ENCODE measurements at places on chromosomes 6 and 20.

DNA sequence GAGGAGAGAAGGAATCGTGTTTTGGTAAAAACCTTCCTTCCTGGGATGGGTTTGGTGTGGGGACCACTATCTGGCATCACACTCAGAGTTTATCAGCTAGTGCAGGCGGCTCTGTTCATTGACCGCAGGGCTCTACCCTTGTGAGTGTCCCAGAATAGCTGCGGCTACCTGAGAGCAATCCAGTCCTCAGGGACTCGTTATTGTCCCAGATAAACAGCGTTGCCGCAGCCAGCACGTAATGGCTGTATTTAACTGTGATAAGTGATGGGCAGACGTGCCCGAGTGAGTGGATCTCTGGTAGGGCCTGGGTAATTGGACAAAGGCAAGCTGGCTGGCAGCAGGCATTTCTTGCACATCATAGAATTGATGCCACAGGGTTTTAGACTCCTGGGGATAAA is 163.3 kb downstream of the SOBP start:
- no peak for DNase-seq

- no peak for DNase-seq
These were observed 162.1 kb downstream of the ZFAND3 start for GRCh38 chr6:37981626-37982025.

DNA sequence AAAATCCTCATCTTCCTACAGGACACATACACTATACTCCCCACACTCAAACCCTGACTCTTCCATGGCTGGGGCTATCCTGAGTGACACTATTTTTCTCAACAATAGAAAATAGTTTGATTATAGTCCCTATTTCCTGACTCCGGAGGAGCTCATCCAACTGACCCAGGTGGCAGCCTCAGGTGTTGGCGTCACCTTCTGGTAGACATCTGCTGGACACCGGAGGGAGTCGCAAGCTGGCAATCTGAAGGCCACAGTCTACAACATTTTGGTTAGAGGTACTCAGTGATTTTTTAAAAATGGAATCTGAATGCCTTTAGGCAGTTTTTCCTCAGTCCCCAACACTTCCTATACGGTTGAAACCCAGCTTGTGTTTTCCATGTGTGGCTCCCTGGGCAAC is 32.2 kb upstream of the OCSTAMP start:
- no peak for DNase-seq

DNA sequence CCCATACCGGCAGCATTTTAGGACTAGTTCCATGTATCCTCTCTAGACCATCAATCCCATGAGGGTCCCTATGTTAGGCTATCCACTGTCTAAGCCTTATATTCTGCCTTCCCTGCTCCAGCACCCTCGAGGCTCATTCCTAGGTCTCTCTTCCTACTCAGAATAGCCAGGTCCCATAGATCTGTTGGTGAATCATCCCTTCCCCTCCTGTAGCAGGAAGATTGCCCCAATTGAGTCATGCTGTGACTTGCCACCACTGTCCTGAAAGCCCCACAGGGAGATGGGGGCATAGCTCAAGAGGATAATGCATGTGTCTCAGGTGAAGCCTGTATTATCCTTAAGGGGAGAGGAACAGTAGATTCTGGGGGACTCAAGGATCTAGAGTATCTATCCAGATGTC is 143.1 kb upstream of the MOCS1 start:
- DNase-seq, result no peak

GRCh38 chr6:146289816-146290588 is 253.6 kb upstream of the RAB32 start:
- DNase-seq, result peak; percentile 78

DNA sequence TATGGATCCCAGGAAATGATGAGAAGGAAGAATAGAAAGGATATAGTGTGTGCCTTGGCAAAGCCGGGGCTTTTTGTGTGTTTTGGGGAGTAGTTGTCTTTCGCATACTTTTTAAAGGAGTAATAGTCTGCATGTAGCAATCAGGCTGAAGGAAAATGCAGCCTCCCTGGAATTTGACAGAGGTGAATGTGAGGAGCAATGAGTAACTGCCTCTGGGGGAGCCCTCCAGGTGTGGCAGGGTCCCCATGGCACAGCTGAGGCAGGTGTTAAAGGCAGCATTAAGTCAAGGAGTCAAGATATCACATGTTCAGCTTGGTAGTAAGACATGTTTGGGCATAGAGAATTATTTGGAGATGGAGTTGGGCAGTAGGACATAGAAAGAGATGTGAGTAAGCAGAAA is 203.1 kb downstream of the C6orf118 start:
- no peak for DNase-seq

DNA sequence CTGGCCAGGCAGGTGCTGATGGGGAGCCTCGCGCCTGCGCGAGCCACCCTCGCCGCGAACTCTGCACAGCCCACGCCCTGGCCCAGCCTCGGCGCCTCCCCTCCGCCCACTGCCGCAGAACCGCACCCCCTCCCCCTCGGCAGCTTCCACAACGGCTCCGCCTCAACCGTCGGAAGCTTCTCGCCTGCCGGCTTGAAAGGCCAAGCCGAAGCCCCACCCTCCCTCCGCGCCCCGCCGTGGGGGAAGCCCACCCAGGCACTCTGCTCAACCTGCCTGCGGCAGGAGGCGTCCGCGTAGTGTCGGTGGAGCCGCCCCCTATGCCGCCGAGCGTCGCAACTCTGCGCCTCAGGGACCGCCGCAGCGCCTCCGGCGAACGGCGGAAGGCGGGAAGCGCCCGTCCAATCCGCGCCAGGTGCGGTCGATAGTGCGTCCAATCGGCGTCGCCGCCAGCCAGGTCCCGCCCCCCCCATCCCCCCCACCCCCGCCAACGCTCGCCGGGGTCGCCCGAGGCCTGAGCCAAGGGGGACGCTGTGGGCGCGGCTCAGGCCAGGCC is at the start of gene SYCP2:
TSS of gene SYCP2 (minus strand) at position 342 of the 553 bp plus-strand sequence. CDS start 11,224 bp downstream, outside the sequence.
- DNase-seq, result peak; percentile 32

DNA sequence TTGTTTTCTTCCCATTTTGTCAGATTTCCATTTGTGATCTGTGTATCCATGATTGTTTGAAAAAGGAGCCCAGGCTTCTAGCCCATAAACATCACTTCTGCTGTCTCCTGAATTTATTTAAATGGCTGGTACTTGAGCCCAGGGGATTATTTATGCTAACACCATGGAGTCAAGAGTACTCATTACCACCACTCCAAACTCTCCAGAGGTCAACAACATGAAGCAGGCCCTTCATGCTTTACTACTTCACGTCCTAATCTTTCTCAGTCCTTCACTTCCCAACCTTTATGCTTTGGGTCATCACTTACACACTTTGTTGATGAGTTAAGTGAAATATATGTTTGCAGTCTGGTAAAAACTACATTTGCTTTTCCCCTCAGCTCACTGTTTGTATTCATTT is 247.8 kb downstream of the BMP2 start:
- DNase-seq, result no peak

GRCh38 chr6:4308364-4308763 is 173.0 kb upstream of the ECI2 start:
- DNase-seq, result no peak

- no peak for DNase-seq
These were observed 619.4 kb upstream of the CDH4 start for GRCh38 chr20:60632391-60633262.

GRCh38 chr6:129936329-129937165 is 75.4 kb upstream of the TMEM244 start:
- peak; percentile 19 for DNase-seq

GRCh38 chr6:151359486-151359885 is 31.9 kb downstream of the ZBTB2 start:
- DNase-seq, result no peak

DNA sequence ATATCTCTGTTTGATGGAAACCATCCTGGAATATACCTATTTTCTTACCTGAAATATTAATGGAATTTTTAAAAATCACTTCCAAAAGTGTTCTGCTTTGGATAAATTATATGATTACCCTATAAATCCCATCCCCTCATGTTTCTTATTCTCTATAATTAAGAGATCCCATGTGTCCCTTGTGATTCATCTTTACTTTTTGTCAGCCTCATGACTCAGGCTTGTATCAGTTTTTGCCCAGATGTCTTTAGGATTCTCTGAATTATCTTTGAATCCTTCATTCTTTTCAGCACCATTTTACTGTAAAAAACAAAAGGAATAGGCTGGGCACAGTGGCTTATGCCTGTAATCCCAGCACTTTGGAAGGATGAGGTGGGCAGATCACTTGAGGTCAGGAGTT is 804.5 kb upstream of the CITED2 start:
- DNase-seq, result no peak

DNA sequence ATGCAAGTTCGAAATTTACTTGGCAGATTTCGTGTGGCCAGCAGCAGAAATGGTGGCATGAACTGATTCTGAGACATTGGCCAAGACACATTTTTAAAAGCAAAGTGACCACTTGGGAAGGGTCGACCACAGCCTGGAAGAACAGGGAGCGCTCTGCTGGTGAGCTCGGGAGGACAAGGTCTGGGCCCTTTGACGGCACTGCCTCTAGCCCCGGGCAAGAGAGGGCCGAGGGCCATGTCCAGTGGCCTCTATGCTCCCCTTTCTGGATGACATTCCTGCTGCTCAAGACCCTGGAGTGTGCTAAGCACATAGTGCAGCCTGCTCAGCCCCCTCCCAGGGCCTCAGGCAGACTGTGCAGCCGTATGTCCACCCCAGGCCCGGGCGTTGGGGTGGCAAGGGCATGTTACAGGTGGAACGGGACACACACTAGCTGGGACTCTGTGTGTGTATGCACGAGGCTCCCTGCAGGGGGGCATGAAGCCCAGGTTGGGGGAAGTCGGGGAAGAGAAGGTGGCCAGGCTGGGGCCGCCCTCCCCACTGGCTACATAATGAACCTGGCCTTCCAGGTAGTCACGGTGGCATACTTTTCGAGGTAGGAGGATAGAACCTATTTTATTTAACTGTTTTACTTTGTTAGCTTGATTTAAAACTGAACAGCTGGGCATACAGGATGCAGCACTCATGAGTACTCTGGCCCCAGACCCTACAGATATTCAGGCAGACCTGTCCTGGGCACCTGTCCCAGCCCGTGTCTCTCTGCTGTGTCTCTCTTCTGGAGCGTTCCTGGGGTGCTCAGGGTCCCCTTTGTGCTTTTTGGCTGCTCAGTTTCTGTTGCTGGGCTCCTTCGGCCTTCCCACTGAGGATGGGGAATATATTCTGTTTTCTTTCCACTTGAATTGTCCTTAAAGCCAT is 6.4 kb downstream of the SYNJ2 start:
- DNase-seq, result no peak

DNA sequence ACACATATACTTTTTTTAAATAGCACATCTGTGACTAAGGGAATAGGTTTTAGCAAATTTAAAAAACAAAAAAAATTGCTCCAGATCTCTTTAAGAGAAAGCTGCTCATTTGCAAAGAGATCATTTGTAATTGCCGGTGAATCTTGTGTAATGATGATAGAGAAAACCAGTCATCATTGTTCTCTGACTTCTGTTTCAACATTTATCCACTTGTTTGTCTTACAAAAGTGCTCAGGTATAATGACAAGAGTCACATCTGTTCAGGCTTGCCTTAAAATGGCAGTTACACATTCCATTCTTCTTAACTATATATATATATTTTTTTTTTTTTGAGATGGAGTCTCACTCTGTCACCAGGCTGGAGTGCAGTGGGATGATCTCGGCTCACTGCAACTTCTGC is 165.2 kb downstream of the AIG1 start:
- DNase-seq, result no peak

GRCh38 chr6:18515767-18516166 is 128.6 kb downstream of the RNF144B start:
- peak; percentile 74 for DNase-seq

DNA sequence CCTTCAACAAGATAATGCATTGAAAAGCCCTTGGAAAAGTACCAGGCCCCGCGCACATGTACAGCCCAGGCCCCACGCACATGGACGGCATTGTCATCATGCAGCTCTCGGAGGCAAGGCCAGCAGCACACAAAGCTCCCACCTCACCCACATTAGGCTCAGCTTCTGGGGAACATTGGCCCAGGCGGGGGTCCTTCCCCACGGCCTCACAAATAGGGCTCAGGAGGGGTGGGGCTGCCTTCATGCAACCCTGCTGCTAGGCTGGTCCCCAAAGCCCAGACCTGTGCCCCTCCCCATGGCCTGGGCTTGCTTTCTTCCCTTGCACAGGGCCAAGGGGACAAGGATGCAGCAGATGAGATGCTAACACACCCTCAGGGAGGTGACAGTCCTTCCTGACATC is 26.7 kb downstream of the NPEPL1 start:
- no peak for DNase-seq

GRCh38 chr6:46772762-46773161 is 20.4 kb upstream of the MEP1A start:
- no peak for DNase-seq

DNA sequence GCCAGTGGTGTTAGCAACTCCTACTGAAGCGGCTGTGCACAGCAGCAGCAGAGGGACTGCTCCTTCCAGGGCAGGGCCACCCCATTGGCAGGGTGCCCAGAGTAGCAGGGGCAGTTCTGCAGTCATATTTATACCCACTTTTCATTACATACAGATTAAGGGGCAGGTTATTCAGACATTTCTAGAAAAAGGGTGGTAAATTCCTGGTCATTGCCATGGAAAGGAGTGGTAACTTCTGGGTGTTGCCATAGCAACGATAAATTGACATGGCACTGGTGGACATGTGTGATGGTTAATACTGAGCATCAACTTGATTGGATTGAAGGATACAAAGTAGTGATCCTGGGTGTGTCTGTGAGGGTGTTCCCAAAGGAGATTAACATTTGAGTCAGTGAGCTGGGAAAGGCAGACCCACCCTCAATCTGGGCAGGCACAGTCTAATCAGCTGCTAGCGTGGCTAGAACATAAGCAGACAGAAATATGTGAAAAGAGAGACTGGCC is 45.0 kb downstream of the IYD start:
- DNase-seq, result no peak

DNA sequence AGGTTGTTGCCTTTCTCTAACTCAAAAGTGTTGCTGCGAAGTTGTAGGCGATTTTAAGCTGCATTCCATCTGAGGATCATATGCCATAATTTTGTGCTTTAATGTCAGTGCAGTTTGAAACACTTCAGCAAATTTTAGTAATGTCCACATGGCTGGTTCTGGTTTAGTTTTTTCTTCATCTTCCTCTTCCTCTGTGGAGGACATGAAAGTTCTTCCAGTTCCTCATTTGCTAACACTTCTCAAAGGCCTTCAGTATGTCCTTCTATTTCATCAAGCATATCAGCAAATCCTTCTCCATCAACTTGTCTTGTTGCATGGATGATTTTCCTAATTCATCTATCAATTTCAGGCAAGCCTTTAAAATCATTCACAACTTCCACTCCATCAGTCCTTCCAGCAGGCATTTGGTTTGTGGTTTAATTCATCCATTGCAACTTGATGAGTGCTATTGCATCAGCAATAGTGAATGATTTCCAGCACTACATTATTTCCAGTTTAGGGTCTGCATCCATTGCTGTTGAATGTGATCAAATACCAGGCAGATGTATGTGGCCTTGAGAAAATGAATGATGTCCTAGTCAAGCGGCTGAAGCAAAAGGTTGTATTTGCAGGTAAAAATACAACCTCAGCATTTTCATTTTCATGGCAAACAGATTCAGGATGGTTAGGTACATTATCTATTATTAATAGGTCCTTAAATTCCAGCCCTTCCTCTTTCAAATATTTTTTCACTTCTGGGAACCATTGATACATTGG is 20.2 kb downstream of the SHLD1 start:
- DNase-seq, result no peak

DNA sequence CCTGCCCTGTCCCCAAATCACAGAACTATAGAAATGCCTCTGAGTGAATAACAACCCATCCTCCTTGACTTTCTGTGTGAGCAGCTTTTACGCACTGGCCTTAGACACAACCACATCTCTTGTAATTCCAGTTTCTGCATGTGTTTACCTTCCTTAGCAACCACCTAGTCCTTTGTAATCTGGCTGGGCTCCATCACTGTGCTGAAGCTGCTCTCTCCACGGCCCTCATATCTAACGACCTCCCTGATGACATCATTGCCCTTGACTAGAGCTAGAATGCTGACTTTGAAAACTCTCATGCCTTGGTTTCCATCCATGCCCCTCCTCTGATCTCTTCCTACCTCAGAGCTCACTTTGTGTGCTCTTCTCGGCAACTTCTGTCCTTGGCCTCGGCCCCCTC is 30.5 kb upstream of the GLP1R start:
- no peak for DNase-seq
